Amygdala (tissue), 56 donors: ENCODE measurements at places on chromosomes 7 and 10.

GRCh38 chr10:103397191-103397825, 882 bp downstream of the PDCD11 start:
- DNase-seq = no peak

GRCh38 chr7:132965951-132966350, 115.9 kb downstream of the CHCHD3 start:
- no peak for DNase-seq

DNA sequence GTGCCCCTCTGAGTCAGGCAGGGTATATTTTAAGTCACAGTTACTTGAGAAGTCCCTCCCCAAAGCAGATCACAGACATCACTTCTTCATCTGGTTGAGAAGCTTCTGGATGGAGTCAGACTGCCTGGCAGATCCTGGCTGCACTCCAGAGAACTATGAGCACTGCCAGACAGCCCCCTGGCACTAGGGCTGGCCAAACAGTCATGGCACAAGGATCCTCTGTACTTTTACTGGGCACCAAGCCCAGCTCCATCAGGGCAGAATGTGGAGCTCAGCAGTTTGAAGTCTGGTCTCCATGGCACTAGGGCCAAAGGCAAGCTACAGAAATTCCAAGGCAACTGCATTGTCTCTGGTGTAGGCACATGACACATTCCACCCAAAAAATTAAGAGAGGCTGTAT, 162.1 kb downstream of the NRG3 start:
- peak; percentile 48 for DNase-seq

GRCh38 chr10:68138526-68138925, 29.2 kb downstream of the MYPN start:
- DNase-seq = no peak

DNA sequence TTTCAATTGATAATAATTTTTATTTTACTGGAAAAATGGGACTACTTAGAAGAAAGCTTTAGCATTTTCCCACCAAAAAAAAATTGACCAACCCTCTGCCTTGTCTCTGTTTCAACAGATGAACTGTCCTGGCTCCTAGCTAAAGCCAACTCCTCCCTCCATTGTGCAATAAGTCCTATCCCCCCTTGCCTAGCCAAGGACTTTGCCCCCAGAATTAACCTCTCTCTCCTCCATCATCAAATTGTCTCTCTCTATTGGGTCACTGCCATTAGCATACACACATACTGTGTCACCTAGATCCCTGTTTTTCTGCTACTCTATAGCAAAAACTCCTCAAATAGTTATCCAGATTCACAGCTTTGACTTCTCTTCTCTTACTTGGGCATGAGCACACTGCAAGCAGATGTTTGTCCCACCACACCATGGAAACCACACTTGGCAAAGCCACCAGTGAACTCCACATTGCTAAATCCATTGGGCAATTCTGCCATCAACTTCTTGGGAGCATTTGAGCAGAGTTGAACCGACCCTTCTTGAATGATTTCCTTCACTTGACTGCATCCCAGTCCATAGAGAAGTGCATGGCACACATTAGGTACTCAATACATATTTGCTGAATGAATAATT, 91.4 kb upstream of the NEBL start:
- DNase-seq = no peak

GRCh38 chr10:6406220-6407033, 173.6 kb downstream of the PRKCQ start:
- DNase-seq = no peak

GRCh38 chr7:79590391-79590790, 136.9 kb upstream of the MAGI2 start:
- DNase-seq = no peak

- DNase-seq = no peak
Measured at GRCh38 chr10:16788778-16789177, 28.4 kb downstream of the RSU1 start.

GRCh38 chr10:3042589-3042988, 24.8 kb upstream of the PFKP start:
- DNase-seq = no peak

GRCh38 chr7:68998136-68998535, 600.1 kb upstream of the AUTS2 start:
- no peak for DNase-seq

GRCh38 chr7:26553128-26553527, 261.5 kb downstream of the SNX10 start:
- no peak for DNase-seq

DNA sequence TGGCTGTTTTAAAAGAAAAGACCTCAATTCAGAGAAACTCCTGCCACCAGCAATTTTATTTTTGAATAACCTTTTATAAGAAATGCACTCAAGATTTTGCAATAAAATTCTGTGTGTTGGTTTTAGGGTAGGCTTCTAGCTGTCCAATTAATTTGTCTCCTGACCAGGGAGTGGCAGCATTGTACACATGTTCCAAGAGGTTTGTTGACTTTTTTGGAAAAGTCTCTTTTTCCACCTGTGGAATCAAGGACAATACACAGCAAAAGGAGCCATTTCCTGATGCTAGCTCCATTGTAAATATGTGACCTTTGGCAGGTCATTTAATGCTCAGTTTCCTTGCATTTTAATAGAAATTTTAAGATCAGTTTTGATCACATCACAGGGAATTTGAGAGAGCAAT, 1.8 kb downstream of the GIMAP5 start:
- no peak for DNase-seq

GRCh38 chr10:111973306-111973705, 210.3 kb downstream of the GPAM start:
- no peak for DNase-seq

DNA sequence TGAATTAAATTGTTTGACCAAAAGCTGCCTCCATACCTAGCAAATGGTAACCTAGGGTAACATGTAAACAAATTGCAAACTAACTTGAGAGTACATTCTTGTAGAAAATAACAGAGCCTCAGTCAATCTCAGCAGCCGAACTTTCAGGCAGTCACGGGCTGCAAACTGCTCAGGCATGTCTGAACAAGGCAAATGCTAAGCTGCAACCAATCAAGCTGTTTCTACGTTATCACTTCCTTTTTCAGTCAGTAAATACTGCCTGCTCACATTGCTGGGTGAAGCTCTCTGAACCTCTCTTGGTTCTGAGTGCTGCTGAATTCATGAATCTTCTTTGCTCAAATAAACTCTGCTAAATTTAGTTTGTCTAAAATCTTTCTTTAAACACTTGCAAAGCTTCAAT, 1212.4 kb downstream of the SORCS1 start:
- DNase-seq = no peak

DNA sequence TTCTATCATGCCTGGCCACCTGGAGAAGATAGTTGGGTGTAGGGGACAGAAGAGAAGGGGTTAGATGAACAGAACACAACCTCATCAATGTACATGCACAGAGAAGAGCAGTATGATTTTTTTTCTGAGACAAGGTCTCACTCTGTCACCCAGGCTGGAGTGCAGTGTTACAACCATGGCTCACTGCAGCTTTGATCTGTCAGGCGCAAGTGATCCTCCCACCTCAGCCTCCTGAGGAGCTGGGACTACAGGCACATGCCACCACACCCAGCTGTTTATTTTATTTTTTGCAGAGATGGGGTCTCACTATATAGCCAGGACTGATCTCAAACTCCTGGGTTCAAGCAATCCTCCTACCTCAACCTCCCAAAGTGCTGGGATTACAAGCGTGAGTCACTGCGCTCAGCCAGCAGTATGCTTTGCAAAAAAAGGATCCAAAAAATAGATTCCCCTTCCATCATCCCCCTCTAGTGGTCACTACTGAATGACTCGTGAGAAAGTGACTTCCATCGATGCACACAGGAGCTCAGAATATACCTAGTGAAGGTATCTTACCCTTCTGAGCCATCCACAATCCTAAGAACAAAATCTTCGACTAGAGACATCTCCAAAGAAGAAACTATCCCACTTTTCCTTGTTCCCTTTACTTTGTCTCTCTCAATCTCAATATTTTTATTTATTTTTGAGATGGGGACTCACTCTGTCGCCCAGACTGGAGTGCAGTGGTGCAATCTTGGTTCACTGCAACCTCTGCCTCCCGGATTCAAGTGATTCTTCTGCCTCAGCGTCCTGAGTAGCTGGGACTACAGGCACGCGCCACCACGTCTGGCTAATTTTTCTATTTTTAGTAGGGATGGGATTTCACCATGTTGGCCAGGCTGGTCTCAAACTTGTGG, 21.0 kb downstream of the ZCWPW1 start:
- DNase-seq = peak; percentile 6

DNA sequence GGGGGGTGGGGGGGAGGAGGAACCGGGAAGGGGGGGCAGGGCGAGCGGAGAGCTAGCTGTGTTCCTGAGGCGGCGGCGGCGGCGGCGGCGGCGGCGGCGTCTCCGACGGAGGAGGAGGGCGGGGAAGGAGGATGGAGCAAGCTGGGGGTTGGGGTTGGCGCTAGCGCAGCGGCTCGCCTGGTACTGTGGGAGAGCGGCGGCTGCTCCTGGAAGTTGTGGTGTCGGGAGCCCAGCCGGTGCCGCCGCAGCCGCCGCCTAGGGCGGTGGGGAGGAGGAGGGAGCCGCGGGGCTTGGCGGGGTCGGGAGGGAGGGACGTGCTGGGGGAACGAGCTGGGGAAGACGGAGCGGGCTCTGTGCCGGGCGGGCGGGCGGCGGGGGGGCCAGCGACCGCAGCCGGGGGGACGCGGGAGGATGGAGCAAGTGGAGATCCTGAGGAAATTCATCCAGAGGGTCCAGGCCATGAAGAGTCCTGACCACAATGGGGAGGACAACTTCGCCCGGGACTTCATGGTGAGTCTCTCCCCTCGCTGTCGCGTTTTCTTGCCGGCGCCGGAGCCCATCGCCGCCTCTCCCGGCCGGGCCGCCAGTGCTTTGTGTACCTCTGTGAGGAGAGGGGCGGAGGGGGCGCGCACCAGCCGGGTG, at the start of gene PTPN12:
TSS of gene PTPN12 (plus strand) at position 160 of the 642 bp plus-strand sequence. CDS start at position 412, 252 bp downstream.
- no peak for DNase-seq

GRCh38 chr10:116487522-116488430, 58.0 kb upstream of the PNLIP start:
- DNase-seq = no peak

- no peak for DNase-seq
Measured at GRCh38 chr10:10685566-10685965, 332.1 kb upstream of the CELF2 start.

GRCh38 chr7:22121702-22122474, 176.2 kb upstream of the CDCA7L start:
- DNase-seq = no peak

DNA sequence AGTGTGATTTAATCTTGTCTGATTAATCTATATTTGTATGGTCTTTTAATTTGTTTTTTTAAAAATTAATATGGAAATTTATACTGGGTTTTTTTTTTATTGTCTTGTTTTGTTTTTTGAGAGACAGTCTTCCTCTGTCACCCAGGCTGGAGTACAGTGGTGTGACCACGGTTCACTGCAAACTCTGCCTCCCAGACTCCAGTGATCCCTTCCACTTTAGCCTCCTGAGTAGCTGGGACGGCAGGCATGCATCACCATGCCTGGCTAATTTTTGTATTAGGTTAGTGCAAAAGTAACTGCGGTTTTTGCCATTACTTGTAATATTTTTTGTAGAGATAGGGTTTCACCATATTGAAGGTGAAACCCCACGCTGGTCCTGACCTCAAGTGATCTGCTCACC, 73.1 kb downstream of the TET1 start:
- no peak for DNase-seq

GRCh38 chr10:132662186-132662920, 123.6 kb downstream of the NKX6-2 start:
- DNase-seq = no peak

- no peak for DNase-seq
Measured at GRCh38 chr10:16612981-16613355, 91.3 kb upstream of the C1QL3 start.

DNA sequence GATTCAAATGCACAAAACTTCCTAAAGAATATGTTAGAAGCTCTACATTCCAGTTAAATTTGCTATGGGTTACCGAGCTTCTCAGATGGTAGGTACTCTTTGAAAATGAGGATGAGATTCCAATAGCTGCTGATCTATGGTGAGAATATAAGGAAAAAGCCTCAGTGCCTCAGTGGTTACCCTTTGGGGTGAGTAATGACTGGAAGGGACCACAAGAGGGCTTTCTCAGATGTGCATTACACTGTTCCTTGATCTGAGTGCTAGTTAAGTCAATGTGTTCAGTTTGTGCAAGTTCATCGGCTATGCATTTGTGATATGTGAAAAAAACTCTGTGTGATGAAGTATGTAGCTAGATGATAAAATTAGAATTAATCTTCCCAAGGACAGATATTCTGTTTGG, 3.5 kb downstream of the NRCAM start:
- DNase-seq = no peak

DNA sequence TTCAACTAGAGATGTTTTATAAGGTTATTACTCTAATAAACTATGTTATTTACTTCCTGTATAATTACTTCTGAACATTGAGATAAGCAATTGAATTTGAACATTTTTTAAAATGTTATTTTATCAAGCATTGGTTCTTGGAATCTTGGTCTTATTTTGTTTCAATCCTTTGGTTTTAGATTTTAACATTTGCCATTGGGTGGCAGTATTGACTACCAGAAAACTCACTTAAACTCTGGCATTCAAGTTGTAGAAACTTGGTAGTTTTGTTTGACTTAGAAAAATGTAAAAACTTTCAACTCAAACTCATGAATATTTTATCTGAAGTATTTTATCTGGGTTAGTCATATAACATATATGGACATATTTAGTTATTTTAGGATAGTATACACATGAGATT, 48.1 kb downstream of the ATRNL1 start:
- DNase-seq = no peak

- DNase-seq = no peak
Measured at GRCh38 chr7:15495170-15495569, 66.6 kb downstream of the AGMO start.

GRCh38 chr7:142791502-142791901, 20.7 kb downstream of the PRSS2 start:
- no peak for DNase-seq

DNA sequence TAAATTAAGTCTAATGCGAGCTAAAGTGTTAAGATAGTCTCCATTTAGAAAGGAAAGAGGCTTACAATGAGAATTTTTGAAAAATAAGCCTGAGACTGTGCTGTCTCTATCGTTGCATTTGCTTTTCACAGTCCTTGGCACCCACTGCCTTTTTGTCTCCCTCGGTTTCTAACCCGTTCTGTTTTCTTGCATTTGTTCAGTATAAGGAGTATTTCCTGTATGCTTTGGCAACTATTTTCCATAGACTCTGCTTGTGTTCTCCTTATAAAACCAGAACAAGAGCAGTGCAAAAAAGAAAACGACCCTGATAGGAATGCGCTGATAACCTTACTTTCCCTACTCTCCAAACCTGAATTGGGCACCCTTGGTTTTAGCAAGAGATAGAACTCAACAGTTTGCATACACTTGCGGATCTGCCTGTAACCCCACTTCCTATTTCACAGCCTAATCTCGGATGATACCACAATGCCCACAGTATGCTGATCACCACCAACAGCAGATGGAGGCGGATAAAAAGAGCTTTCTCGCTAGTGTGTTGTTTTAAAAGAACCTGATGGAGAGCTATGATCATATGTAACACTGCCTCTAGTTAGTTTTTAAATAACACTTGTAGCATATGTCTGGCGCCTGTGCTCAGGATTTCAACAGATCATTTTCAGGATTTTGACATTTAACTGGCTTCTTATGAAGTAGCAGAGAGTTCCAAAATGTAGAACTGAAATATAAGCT, 1.6 kb upstream of the ARHGAP12 start:
- peak; percentile 41 for DNase-seq
